ENCODE measurements at places on chromosomes 16 and 17. TPM values are rescaled to one million over a fixed set of nuclear protein-coding genes. Genes with fewer than 3 reads are reported as not detected.

DNA sequence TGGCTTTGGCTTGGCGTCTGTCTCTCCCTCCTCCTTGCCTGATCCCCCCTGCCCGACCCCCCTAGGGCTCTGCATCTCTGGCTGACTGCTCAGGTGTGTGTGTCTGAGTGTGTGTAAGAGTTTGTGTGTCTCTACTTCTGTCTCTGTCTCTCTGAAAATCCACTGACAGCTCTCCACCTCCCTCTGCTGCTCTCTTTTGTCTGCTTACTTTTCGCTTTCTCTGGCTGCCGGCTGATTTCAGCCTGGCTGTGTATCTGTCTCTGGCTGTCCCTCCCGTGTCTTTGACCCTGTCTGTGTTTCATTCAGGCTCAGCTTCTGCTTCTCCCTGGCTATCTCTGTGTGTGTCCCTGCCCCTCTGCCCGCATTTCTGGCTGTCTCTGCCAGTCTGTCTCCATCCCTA, 3.8 kb upstream of the SPEM1 start:
- no peaks in the 10 kb centered on the region for H3K27me3 ChIP-seq
- H3K4me3 ChIP-seq: no peak overlapping the region
- H3K4me1 ChIP-seq: no peaks in the 10 kb centered on the region
- no peak overlapping the region for H3K27ac ChIP-seq
- DNase-seq: no peak
- no peaks in the 10 kb centered on the region for H3K36me3 ChIP-seq

GRCh38 chr16:64459821-64460220, 662.0 kb downstream of the CDH11 start:
- no peaks in the 10 kb centered on the region for H3K27me3 ChIP-seq
- DNase-seq: peak; percentile 59
- H3K4me3 ChIP-seq: no peak overlapping the region
- no peak overlapping the region for H3K27ac ChIP-seq
- no peaks in the 10 kb centered on the region for H3K36me3 ChIP-seq
- no peaks in the 10 kb centered on the region for H3K4me1 ChIP-seq

- no peaks in the 10 kb centered on the region for H3K27me3 ChIP-seq
- peak overlapping the region; percentile 75 for H3K27ac ChIP-seq
- no peaks in the 10 kb centered on the region for H3K36me3 ChIP-seq
- no peak overlapping the region for H3K4me3 ChIP-seq
- peaks cover 10% of the 10 kb centered on the region for H3K4me1 ChIP-seq
Measured at GRCh38 chr17:28953444-28954118, 2.3 kb upstream of the PHF12 start.

DNA sequence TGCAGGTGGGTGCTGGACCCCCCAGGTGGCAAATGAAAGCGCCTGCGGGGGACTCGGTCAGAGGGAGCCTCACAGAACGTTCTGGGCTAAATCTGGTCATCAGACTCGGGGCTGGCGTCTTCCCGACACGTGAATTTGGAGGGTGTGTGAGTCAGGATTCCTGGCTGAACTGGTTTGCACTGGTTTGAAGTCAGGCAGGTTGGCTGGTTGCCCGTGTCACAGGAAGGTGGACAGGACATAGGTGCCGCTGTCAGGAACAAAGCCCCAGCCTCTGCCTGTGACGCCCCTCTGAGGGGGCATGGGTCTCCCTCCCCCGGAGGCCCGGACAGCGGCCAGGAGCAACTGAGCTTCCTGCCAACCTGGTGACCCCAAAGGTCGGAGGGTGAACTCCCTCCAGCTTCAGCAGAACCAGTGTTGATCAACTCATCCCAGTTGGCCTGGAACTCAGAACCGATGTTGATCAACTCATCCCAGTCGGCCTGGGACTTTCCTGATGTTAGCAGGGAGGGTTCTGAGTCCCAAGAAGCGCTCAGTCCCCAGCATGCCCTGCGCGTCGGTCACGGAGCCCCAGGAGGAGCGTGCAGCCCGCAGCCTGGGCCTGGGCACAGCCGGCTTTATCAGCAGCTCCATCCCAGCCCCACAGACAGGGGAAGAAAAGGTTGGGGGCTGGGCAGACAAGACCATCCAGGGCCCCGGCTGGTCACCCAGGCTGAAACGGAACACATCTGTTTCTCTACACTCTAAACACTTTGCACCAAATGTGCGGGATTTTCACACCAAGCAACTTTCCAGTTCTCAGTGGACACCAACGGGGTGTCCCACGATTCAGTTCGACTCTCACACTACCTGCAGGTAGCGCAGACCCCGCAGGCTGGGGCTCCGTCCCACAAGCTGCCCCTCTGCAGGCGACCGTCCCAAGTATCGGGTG, 14.4 kb upstream of the METRNL start:
- no peaks in the 10 kb centered on the region for H3K27me3 ChIP-seq
- H3K27ac ChIP-seq: no peak overlapping the region
- H3K4me1 ChIP-seq: no peaks in the 10 kb centered on the region
- no peaks in the 10 kb centered on the region for H3K36me3 ChIP-seq

Gene G6PC1
- 0.06 TPM for total RNA-seq

Gene CPPED1
- 84.3 TPM for total RNA-seq

Gene ASPA
- total RNA-seq: 5.0 TPM

Gene FA2H
- total RNA-seq: 3.0 TPM
